Right cardiac atrium (tissue), 5 donors: ENCODE measurements at places on chromosomes 11 and 22. TPM values are rescaled to one million over a fixed set of nuclear protein-coding genes. Genes with fewer than 3 reads are reported as not detected.

ZP1 gene
- total RNA-seq, result not detected

DYNC2H1 gene
- 8.7 TPM for total RNA-seq

HTR3A gene
- total RNA-seq, result not detected

GPR137 gene
- total RNA-seq, result 41.2 TPM

DNA sequence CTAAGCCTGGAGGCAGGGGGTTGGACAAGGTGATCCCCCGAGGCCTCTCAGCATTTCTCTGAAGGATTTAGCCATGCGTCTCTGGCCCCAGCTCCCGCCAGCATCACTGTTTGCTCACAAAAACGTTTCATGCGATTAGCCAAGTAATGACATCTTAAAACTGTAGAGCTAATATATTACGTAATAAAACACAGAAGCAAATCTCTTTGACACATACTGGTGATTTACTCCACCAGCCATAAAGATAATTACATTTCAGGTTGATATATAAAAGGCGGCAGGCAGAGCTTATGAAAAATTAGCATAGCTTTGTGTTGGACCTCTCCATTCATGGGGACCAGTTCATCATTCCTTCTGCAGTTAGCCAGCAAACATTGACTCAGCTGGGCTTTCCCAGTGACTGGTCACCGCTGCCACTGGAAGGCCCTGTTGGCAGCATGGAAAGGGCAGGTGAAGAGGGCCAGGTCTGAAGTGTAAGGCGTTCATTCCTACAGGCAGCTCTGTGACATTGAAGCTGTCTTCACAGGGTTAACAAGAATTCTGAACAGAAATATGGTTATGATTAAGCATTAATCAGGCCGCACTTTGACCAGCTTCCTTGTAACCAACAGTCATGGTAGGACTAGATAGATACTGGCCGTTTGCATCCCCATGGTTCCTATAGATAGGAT is 150.3 kb downstream of the NECTIN1 start:
- DNase-seq, result no peak

GRCh38 chr22:19889951-19890350 is 35.3 kb upstream of the GNB1L start:
- peak; percentile 40 for DNase-seq

DNA sequence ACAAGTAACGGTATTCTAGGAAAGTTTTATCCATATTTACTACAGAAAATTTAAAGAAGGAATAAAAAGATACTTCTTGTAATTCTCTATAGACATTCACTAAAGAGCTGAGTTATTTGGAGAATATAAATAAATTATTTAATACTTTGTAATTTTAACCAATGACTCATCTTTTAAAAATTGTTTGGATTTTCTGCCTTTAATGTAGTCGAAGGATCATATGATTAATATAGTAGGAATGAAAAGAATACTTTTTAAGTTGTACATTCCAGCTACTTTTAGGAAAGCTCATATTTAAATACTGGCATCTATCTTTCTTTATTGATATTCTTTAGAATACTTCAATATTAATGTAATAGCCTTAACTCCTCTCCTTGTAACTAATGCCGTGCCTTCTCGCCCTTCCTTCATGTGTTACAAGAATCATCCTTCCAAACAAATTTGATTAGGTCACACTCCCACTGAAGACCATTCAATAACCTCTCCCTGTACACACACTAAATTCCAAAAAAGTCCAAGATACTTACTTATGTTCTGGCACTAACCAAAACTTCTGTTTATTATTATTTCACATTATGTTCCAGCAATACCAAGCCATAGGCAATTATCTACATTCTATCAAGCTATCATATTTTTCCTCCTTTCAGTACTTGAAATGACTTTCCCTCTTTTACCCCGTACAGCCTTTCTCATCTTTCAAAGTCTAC is 501.9 kb downstream of the CNTN5 start:
- no peak for DNase-seq

GRCh38 chr22:49489821-49490220 is 337.9 kb downstream of the BRD1 start:
- no peak for DNase-seq

GRCh38 chr11:31806186-31806927 is 4.8 kb downstream of the PAX6 start:
- peak; percentile 47 for DNase-seq

- no peak for DNase-seq
These were observed 123.4 kb downstream of the CSNK2A3 start for GRCh38 chr11:11229647-11230046.

DNA sequence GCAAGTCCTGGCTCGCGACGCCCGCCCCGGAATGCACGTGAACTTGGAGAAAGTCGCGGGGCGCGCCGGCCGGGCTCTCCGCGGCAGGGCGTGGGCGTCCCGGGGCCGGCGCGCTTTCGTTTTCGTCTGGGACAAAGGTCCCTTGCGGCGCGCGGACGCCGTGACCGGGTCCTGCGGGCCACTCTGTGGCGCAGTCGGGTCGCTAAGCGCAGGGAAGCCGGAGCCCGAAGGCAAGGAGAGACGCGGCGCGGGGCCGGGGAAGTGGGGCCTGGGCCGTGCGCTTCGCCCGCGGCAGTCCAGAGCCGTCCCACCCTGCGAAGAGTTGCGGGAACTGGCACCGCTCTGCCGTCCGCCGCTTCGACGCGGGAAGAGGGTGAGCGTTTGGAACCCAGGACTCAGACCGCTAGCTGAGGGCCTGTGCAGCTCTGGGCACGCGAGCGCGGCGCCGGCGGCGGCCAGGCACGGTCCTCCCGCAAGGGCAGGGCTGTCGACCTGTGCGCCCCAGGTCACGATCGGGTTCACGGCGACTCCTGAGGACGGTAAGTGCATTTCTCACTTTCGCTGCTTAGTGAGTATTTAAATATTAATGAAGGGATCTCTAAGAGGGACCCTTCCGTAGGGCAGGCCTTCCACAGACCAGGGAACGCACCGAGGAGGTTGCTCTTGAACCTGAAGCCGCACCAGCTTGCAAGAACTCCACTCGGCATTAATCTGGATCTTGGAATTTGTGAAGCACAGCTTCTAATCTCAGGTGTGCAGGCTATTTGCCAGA is 78.0 kb upstream of the PPARA start:
- peak; percentile 88 for DNase-seq

DNA sequence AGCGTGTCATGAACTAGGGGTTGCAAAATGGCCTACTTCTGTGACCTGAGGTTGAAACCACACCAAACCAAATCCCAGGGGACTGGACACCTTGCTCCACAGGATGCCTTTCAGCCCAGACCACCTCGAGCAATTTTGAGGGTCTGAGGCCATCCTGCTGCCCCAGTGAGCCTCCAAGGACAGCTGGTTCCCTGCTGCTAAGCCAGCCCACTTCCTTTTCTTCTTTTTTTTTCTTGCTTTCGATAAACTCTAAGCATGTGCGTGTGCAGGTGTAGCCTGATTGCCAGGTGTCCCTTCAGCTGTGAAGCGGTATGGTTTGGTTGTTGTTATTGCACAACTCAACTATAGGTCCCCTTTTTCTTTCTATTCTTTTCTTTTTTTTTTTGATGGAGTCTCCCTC is 2.7 kb downstream of the CRYBB1 start:
- no peak for DNase-seq

DNA sequence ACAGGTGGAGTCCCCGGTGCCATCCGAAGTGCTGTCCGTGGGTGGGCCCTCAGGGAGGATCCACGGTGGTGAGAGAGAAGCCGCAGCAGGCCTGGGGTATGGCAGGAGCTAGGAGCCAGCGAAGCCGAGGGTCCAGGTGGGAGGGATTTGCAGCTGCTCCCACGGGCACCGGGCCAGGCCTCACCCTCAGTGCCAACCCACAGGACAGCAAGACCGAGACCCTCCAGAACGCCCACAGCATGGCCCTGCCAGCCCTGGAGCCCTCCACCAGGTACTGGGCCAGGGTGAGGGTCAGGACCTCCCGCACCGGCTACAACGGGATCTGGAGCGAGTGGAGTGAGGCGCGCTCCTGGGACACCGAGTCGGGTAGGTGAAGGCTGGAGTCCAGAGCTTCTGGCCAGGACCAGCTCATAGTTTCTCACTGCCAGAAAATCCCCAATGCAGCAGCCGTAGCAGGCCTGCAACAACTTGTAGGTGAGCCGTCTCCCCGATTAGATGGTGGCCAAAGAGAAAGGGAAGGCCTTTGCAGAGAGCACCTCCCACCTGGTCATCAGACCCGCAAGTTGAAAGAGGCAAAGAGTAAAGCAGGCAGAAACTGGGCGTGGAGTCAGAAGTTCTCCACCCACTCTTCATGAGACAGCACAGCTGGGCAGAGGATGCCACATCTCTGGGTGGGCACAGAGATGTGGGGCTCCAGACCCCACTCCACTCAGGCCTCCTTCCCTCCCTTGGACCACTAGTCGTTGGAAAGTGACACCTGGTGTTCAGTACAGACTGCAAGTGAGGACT is 20.4 kb downstream of the CSF2RB start:
- no peak for DNase-seq
